NCI-H2171 (cell line): ENCODE measurements at places on chromosomes 12 and 14.

- no peak for DNase-seq
Observed at GRCh38 chr14:102272392-102272791, 32.6 kb downstream of the MOK start.

DNA sequence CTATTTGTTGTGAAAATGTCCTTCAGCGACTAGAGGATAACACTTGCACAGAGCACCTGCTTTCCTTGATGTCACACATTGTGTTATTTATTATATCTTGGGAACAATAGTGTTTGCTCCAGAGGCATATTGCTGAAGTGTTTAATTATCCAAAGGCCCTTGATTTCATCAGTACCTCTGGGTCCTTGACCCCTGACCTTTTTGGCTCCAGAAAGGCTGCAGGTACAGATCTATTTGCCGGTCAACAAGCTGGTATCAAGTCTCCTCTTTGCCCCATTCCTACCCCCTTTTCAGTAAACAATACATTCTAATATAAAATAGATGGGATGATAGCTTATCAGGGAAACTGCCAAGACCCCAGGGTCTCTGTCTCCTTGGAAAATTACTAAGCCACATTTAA is 206.8 kb downstream of the DACT1 start:
- DNase-seq, result no peak

DNA sequence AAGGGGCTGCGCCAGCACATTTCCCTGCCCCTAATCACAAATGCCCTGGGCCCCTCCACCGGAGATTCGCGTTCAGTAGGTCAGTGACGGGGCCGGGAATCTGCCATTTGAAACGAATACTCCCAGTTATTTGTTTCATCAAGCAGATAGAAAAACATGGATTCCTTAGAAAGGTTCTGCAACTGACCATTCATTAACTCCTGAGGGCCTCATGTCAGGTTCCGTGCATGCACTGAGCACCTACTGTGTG is 25.6 kb upstream of the UBC start:
- no peak for DNase-seq

- DNase-seq, result no peak
Observed at GRCh38 chr12:915090-915489, 34.4 kb downstream of the RAD52 start.

- DNase-seq, result no peak
Observed at GRCh38 chr12:46460682-46461210, 88.2 kb upstream of the SLC38A2 start.

DNA sequence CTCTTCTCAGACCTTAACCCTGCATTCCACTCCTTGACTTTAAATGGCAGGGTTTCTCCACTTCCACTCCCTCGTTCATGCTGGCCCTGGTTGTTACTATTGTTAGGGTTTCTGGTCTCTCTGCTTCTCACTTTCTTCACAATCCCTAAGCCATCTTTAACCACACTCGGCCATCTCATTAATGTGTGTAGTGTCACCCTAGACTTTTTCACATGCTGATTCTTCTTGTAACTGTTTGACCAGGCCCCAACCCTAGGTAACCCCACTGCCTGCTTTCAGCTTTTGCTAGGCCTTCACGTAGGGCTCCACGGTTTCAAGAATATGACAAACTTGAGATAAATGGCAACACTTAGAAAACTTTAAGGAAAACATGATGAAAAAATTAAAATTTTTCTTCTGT is 195.1 kb downstream of the IPO8 start:
- DNase-seq, result no peak

GRCh38 chr12:105466901-105467598 is 136.6 kb downstream of the C12orf75 start:
- DNase-seq, result no peak
